ENCODE measurements at places on chromosomes 13 and 19.

DNA sequence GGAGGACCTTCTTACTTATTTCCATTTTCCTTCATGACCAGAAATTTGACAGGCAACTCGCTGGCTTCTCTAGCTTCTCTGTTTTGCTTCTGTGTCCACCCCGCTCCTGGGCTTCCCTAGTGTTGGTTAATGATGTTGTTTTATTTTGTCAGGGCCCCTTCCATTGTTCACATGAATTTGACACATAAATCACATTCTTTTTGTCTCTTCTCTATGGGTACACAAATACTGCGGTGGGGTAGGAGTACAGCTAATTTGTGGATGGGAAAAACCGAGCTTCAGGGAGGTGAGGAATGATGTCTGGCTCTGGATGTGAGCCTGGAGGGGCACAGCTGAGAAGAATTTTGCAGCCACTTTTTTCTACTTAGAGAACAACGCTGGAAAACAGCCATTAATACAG, 199.8 kb downstream of the DNAJC15 start:
- no peak for DNase-seq

GRCh38 chr13:75481176-75482069, 546 bp downstream of the TBC1D4 start:
- DNase-seq, result no peak

DNA sequence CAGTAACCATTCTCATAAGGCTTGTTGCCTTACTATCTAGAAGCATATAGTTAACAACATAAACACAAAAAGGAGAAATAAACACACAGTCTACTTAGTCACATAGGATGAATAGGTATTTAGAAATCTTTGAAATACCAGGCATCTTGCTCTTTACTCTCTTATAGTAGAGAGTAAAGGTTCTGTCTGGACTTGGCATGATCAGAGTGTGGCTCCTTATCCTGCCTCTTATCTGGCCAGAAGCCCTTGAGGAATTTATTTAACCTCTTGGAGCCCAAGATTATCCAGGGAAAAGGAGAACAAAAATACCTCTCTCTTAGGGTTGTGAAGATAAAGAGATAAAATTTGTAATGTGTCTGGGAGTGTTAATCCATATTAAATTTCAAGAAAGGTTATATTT, 100.2 kb upstream of the MBNL2 start:
- DNase-seq, result no peak

GRCh38 chr19:29381353-29382203, 144.2 kb upstream of the VSTM2B start:
- no peak for DNase-seq

DNA sequence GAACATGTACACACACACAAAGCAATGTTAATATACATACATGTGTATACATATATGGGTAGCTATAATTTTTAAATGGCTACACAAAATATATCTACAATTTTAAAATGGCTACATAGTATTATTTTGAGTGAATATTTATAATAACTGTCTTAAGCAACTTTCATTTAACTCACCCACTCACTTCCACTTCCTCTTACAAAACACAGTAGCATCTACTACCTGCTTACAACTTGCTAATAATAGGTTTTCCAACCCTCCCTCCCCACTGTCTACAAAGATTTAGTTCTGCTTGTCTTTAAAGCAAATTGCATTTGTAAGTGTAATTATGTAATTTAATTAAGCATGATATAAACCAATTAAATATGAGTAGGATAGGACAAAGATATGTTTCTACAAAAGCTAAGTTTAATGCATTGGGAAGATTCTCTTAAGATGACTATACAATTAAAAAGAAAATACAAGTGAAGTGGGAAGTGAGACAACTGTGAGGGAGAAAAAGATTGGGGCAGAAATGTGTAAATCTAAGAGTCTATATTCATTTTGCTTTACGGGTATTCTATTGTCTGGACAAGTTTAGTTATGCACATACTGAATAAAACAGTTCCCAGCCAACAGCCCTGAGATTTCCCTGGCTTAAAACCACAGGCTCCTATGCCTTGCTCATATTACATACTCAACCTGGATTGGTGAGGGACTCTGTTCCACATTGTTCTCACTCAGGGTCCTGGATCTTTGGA, 583.1 kb downstream of the EFNB2 start:
- DNase-seq, result no peak
